Memory B cell (primary cell): ENCODE measurements at places on chromosomes 1 and 21.

DNA sequence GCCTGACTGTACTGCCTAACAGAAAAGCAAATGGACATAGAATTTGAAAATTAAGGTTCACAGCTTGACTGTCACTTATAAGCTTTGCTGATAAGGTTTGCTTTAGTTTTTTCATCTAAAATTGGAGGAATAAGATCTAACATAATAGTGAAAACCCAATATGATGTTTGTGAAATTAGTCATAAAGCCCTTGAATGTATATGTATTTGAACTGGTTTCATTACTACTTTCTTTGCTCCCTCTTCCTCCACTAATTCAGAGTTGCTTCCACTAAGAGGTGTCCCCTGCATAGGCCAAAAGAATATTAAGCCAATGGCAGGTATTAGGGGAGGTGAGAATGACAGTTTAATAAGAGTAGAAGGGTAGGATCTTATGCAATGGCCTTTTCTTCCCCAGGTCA, 10.5 kb downstream of the PRPF38A start:
- DNase-seq: no peak

- DNase-seq: no peak
These were observed 113.1 kb upstream of the IRF2BP2 start for GRCh38 chr1:234722904-234723720.

DNA sequence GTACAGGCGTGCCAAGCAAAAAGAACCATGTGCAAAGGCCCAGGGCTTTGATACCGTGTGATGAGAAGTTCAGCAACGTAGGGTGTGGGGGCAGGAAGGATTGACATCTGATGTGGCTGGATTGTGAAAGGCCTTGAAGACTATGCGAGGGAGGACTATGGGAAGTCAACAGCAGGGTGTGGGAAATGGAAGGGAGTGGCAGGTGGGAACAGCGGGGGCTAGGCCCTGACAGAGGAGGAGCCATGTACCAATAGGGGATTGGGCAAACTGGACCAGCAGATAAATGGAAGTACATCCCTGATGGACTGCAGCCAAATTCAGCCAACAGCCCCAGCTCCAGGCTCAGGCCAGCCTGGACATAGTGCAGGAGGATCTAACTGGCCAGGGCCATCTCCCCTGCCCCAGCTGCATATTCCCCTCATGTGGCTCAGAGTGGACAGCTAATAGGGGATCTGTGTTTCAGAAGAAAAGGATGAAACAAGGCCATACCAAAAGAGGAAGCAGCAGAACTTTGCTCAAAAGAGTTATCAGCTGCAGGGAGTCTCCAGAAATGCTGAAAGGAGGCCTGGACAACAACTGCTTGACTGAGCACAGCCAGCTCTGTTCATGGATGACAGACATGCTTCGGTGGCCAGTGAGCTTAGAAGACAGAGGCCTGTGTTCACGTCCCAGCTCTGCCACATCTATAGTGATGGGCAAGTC, 140.2 kb upstream of the SGIP1 start:
- DNase-seq: no peak

GRCh38 chr1:15354580-15354965, 55.1 kb upstream of the EFHD2 start:
- DNase-seq: no peak

- no peak for DNase-seq
These were observed 81.4 kb downstream of the NCAM2 start for GRCh38 chr21:21079646-21080045.

DNA sequence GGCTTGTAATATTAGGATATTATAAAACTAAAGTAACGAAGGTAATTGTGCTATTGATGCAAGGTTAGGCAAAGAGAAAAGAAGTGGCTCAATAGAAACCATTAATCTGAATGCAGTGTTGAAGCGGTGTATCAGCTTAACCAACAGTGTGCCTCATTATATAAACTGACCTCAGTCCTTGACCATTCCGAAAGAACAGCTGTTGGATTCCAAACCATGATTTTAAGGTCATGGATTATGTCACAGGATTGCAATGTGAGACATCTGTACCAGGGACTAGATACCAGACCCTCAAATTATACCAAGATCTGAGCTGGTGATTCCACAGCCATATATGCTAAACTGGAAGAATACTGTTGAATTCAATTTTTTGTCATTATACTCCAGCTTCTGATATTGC, 134.2 kb upstream of the HP1BP3 start:
- no peak for DNase-seq

DNA sequence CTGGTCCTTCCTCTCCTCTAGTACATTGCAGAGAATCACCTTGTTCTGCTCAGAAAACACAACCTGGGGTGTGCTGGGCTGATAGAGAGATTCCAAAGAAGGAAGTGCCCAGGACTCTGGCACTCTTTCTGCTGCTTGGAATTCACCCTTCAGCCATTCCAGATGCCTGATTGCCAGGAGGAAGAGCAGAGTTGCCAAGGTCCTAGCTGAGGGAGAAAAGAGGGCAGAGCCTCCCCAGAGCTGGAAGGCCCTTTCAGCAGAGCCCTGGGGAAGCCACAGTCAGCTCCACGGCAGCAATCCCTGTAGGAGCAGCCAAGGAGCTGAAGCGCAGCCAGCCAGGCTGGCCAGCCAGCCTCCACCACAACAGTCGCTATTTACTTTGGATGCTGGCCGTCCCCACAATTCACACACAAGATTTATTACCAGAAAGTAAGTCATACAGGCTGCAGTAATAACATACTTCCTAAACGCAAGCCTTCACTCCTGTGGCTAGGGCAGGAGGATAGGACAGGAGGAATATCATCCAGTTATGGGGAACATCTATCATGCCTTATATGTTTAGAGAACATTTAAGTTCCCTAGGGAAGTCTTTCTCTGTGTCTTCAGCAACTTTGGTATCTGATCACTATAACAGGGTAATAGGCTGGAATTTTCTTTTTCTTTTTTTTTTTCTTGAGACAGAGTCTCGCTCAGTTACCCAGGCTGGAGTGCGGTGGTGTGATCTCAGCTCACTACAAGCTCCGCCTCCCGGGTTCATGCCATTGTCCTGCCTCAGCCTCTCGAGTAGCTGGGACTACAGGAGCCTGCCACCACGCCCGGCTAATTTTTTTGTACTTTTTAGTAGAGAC, 36.6 kb upstream of the SLC44A3 start:
- no peak for DNase-seq

- DNase-seq: peak; percentile 23
These were observed 8.3 kb downstream of the NFYC start for GRCh38 chr1:40699787-40700186.

GRCh38 chr1:242185731-242186130, 186.8 kb upstream of the MAP1LC3C start:
- no peak for DNase-seq

- no peak for DNase-seq
These were observed 79.2 kb downstream of the OLIG1 start for GRCh38 chr21:33149181-33149580.

- DNase-seq: no peak
These were observed 230.4 kb downstream of the SLC35F3 start for GRCh38 chr1:234134878-234135277.

GRCh38 chr21:46636550-46637285, 1.2 kb downstream of the PRMT2 start:
- no peak for DNase-seq

DNA sequence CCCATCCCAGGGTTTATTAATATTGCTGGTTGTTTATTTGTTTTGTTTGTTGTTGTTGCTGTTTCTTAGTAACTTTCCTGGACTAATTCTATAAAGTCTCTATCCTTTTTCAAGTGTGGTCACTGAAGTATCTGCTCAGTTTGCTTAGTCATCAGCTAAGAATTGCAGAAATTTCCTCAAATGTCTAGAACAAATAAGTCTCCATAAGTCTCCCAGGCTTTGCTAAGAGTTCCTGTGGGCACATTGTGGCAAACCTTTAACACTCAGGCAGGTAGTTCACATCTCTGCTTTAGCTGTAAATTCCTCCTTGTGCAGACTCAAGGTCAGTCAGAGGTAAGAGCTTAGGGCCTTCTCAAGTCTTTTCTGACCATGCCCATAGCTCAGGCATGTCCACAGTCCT, 38.9 kb upstream of the C1orf185 start:
- no peak for DNase-seq

GRCh38 chr1:206116873-206117150, 376 bp downstream of the AVPR1B start:
- no peak for DNase-seq

DNA sequence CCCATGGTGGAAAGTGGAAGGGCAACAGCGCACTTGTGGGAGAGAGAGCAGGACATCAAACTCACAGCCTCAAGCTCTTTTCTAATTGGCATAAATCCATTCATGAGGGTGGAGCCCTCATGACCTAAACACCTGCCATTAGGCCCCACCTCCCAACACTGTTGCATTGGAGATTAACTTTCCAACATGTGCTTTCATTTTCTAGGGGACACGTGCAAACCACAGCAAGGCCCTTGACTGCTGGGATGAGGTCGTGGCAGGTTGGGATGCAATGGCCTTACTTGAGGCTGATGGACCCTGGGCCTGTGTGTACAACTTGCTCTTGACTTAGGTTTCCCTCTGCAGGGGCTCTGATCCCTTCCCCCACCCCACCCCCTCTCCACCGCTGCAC, 35.9 kb upstream of the NEK2 start:
- DNase-seq: no peak
